Lower leg skin (tissue), 4 donors: ENCODE measurements at places on chromosomes 2 and 18.

DNA sequence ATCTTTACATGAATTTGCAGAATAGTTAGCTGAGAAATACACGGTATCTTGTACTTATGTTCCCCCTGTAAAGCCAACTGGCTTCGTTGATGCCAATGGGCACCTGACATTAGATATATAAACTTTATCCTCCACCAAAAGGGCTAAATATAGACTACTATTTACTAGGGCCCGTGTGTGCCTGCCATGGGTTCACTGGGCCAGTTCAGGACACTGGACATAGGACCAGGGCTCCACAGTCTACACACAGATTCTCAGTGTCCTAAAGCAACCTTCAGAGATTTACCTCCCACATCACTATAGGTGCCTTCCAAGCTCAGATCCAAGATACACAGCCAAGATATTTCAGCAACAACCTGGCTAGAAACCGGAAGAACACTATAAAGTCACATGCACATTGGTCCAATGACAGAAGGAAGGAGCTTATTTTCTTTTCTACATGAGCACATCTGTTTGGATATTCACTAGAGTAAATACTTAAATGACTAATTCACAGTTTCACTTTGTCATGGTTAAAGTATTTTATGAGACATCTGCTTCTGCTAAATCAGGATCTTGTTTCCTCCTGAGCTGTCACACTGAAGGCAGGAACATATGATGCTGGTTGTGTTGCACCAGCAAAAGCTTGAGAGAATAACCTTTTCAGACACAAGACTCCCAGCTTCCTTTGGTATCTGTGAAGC lies 95.1 kb downstream of the MYO5B start:
- DNase-seq, result no peak

DNA sequence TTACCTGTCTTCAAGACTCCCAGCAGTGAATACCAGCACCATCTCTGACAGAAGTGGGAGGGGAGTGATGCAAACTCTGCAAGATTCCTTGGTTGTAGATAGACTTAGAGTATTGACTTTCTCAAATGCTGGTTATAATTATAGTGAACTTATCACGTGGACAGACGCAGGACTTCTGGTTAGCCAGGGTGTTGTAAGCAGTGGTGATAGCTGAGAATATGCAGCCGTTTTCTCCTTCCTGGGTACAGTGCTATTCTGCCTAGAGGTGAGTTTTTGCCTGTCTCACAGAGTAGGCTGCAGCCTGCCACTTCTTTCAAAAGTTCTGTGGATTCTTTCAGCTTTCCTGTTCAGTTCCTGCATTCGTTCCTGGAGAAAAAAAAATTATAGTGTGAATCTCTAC lies 733 bp upstream of the CXCR2 start:
- no peak for DNase-seq

- DNase-seq, result no peak
Measured at GRCh38 chr2:196987649-196988364, 61.3 kb upstream of the PGAP1 start.

GRCh38 chr2:160114020-160114419 lies 51.6 kb upstream of the PLA2R1 start:
- no peak for DNase-seq

GRCh38 chr18:54952026-54952425 lies 7.2 kb downstream of the CCDC68 start:
- DNase-seq, result no peak

DNA sequence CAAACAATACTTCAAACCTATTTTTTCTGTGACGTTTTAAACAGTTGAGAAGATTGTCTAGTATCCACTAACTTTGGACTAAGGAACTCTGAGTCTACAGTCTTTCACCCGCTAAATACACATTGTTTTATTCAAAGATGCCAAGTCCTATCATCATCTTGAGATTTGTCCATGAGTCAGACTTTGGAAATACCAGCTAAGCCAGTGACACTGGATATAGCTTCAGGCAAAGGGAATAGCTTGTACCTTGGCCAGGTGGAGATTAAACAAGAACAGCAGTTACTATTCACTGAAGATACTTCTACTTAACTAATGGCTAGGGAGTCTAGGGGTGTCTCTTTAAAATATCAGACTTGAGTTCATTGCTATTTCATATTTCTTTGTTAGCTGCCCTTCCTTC lies 137.5 kb downstream of the COMMD1 start:
- DNase-seq, result no peak

- no peak for DNase-seq
Measured at GRCh38 chr2:16244966-16245320, 304.6 kb downstream of the MYCN start.

DNA sequence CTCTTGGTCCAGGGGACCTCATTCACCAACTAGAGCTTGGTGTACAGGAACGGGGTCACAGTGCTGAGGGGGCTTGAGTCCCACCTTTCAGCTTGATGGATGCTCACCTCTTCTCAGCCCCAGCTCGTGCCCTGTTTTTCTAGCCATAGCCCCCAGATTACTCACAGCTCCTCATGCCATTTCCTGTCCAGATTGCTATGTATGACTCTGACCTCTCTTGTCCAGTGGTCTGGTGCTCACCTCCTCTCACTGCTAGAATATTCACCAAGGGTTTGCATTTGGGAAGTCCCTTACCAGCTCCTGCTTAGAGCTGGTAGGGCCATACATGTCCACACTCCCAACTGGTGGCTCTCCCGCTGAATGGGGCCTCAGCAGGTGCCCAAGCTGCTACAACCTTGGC lies 5.9 kb downstream of the LBX2 start:
- DNase-seq, result no peak
